ENCODE measurements at places on chromosomes 4 and X.

DNA sequence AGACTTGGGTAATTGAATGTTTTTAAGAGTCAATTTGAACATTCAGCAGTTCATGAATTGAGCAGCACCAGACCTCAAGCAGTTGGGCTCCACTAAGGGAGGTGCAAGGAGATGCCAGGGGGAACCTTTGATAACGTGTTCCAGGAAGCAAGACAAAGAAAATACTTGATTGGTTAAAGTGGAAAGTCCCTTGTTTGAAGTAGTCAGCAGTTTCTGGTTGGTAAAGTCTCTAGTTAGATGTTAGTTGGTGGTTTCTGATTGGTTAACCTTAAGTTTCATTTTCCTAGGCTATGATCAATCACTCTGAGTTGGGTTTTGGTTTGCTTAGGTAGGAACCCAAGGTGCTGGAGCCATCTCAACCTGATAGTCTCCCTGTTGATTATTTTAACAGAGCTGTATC, 4.0 kb downstream of the HERC6 start:
- no peaks in the 10 kb centered on the region for H3K27me3 ChIP-seq
- no peak for DNase-seq
- H3K36me3 ChIP-seq = peaks cover 23% of the 10 kb centered on the region
- no peak overlapping the region for H3K27ac ChIP-seq
- no peak overlapping the region for H3K4me3 ChIP-seq

DNA sequence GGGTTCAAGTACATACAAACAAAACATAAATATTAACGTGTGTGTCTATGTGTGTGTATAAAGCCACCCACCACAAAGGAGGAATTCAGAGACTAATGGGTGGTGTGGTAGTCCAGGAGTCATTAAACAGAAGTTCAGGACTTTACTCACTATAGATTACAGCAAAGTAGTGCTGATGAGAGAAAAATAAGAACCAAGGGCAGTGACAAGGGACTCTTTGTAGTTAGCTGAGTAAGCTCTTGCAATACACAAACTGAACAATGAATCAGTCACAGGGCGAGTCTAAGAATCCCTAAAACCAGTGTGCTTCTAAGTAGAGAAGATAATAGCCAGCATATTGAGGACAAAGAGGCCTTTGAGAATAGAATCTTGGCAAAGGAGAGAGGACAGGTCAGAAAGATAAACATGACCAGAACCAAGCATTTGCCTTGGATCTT, 232.4 kb downstream of the PPP3CA start:
- DNase-seq = no peak
- peaks cover 7% of the 10 kb centered on the region for H3K4me1 ChIP-seq
- H3K27me3 ChIP-seq = no peaks in the 10 kb centered on the region
- H3K36me3 ChIP-seq = no peaks in the 10 kb centered on the region
- no peak overlapping the region for H3K4me3 ChIP-seq

DNA sequence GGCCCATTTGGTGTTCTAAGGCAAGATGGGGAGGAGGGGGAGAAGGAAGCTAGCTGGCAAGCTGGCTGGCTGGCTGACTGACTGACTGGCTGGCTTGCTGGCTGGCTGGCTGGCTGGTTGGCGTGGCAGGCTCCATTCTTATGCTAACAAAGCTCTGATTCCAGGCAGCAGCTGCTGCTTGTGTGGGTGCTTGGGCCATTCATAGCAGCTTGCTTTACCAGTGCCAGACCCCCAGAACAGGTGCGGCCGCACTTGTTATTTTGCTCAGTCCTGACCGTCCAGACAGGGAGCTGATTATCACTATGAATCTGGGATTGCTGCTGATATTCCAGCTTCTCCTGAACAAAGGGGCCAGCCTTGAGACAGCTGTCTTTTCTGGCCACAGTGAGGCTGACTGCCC, 131.2 kb upstream of the PAK3 start:
- no peaks in the 10 kb centered on the region for H3K4me1 ChIP-seq
- H3K4me3 ChIP-seq = no peak overlapping the region
- H3K27me3 ChIP-seq = no peaks in the 10 kb centered on the region
- no peak for DNase-seq
- H3K36me3 ChIP-seq = no peaks in the 10 kb centered on the region
- no peak overlapping the region for H3K27ac ChIP-seq

DNA sequence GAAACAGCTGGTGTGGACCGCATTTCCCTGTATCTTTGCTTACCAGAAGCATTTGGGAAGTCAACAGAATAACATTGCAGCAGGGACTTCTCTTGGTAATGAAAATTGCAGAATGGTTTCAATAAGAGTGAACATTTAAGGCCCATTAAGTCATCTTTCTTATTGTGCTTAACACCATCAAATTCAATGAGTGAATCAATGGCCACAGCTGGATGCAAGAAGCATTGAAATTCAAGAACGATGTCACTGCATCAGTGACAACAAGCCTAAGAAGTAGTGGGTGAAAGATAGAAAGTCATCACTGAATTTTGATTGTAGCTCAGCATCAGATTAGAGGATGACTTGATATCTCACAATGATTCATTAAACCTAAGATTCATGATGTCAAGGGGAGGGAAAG, 93.9 kb upstream of the GPM6A start:
- DNase-seq = no peak
- H3K4me3 ChIP-seq = no peak overlapping the region
- H3K36me3 ChIP-seq = no peaks in the 10 kb centered on the region
- H3K27ac ChIP-seq = no peak overlapping the region
- no peaks in the 10 kb centered on the region for H3K27me3 ChIP-seq

GRCh38 chr4:52987392-52988056, 125.4 kb downstream of the RASL11B start:
- no peaks in the 10 kb centered on the region for H3K36me3 ChIP-seq
- H3K4me1 ChIP-seq = peaks cover 18% of the 10 kb centered on the region
- no peak for DNase-seq
- no peak overlapping the region for H3K27ac ChIP-seq

DNA sequence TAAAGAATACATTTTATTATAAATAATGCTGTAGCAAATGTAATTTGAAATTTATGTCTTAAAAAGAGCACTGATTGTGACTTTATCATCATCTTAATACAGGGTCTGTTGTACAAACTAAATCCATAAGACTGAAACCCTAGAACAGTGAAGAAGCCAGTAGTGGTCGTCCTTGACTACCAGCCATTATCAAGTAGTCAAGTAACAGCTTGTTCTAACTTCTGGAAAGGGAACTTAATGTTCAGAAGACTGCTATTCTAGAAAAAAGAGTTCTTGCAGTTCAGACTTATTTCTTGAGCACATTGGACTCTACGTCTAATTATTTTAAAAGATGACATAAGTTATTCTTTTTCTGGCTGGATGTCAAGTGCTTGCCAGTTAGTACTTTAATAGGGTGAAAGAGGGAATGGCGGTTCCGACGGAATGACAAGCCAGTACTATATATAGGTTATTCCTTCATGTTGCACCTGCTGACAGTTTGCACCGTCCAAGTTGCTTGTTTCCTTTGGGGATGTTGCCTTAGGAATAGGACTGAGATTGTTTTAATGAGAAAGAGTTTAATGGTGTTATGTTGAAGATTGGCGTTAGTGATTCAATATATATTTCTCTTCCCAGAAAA, 109.9 kb downstream of the RAPGEF2 start:
- DNase-seq = no peak
- H3K4me3 ChIP-seq = no peak overlapping the region
- no peak overlapping the region for H3K27ac ChIP-seq
- H3K36me3 ChIP-seq = peaks cover 8% of the 10 kb centered on the region

GRCh38 chr4:24497221-24497620, 87.1 kb downstream of the DHX15 start:
- no peaks in the 10 kb centered on the region for H3K27me3 ChIP-seq
- H3K4me3 ChIP-seq = no peak overlapping the region
- no peak overlapping the region for H3K27ac ChIP-seq

DNA sequence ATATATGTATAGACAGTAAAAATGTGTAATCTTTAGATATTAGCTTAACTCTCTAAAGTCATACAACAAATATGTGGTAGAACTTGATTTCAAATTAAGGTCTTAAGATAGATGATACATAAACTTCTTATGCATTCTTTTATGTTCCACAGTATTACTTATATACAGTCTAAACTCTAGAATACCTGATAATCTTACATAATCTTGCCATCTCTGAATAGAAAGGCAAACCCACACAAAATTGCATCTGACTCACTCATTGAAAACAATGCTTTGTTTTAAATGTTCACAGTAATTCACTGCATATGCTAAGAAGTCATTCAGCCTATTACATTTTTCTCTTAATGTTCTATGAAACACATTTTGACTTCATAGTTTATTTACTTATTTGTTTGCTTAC, 10.1 kb downstream of the SULT1B1 start:
- no peaks in the 10 kb centered on the region for H3K27me3 ChIP-seq
- H3K4me1 ChIP-seq = peaks cover 9% of the 10 kb centered on the region
- no peaks in the 10 kb centered on the region for H3K36me3 ChIP-seq
- H3K27ac ChIP-seq = no peak overlapping the region
- H3K4me3 ChIP-seq = no peak overlapping the region

- H3K27me3 ChIP-seq = no peaks in the 10 kb centered on the region
- H3K4me3 ChIP-seq = no peak overlapping the region
- no peaks in the 10 kb centered on the region for H3K4me1 ChIP-seq
- H3K36me3 ChIP-seq = no peaks in the 10 kb centered on the region
Observed at GRCh38 chrX:50432829-50433289, 37.8 kb downstream of the DGKK start.

DNA sequence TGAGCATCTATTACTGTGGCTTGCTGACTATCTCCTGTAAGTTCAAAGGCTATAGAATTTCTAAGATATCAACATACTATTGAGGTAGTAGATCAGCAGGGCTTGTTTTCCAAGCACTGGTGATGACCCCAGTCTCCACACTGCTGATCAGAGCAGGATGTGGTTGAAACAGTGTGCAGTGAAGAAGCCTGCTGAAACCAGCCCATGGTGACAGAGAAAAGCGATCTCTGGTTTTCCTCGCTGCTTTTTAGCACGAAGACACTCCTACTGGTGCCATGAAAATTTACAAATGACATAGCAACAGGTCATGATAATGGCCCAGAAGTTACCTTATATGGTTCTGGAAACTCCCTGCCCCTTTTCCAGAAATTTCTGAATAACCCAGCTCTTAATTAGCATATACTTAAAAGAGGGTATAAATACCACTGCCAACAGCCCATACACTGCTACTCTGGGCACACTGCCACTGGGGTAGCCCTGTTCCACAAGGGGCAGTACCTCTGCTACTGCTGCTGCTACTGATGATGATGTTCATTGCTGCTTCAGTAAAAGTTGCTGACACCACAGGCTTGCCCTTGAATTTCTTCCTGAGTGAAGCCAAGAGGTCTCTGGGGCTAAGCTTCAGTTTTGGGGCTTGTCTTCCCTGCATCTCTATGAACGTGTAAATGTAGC, 1689.5 kb upstream of the PCDH10 start:
- no peak overlapping the region for H3K27ac ChIP-seq
- no peaks in the 10 kb centered on the region for H3K4me1 ChIP-seq
- H3K27me3 ChIP-seq = no peaks in the 10 kb centered on the region
- no peak overlapping the region for H3K4me3 ChIP-seq

GRCh38 chr4:125323654-125324053, 8.9 kb downstream of the FAT4 start:
- DNase-seq = no peak
- peaks cover 10% of the 10 kb centered on the region for H3K4me1 ChIP-seq

GRCh38 chr4:153140294-153140693, 63.9 kb upstream of the TRIM2 start:
- H3K4me3 ChIP-seq = no peak overlapping the region
- H3K27me3 ChIP-seq = no peaks in the 10 kb centered on the region
- peaks cover 11% of the 10 kb centered on the region for H3K4me1 ChIP-seq
- H3K27ac ChIP-seq = no peak overlapping the region

- no peaks in the 10 kb centered on the region for H3K36me3 ChIP-seq
- H3K4me3 ChIP-seq = no peak overlapping the region
- H3K27ac ChIP-seq = no peak overlapping the region
Observed at GRCh38 chr4:1543561-1543960, 137.3 kb upstream of the NKX1-1 start.

DNA sequence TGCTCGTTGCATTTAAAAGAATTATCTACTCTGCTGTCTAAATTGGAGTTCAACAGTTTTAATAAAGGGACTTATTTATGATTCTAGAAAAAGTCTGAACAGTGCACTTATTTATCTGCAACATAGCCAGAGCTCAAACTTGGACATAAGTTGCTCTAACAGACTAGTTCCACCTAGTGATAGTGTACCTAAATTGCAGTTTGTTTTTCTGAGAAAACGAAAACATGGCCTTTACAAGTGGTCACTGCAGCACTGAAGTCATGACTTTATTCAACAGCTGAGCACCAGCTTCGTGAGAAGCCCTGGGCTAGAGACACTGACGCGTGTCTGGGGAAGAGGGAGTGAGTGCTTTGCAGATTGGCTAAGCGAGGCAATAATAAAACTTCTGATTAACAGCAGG, 77.3 kb upstream of the IGSF1 start:
- H3K27ac ChIP-seq = no peak overlapping the region
- H3K4me3 ChIP-seq = no peak overlapping the region
- H3K36me3 ChIP-seq = no peaks in the 10 kb centered on the region
- no peak for DNase-seq

GRCh38 chr4:181264893-181265292, 978.3 kb upstream of the TENM3 start:
- no peaks in the 10 kb centered on the region for H3K4me1 ChIP-seq
- no peaks in the 10 kb centered on the region for H3K36me3 ChIP-seq
- H3K4me3 ChIP-seq = no peak overlapping the region
- no peak for DNase-seq
- H3K27ac ChIP-seq = no peak overlapping the region

Measured in lower lobe of right lung (tissue), 2 donors.